ENCODE measurements at places on chromosomes 4 and X. TPM values are rescaled to one million over a fixed set of nuclear protein-coding genes. Genes with fewer than 3 reads are reported as not detected.

ABLIM2 gene
- 13.5 TPM for total RNA-seq

FOXP3 gene
- not detected for total RNA-seq

DOCK11 gene
- total RNA-seq: 21.0 TPM

PASD1 gene
- total RNA-seq: not detected

STBD1 gene
- total RNA-seq: 6.3 TPM

POLN gene
- 4.8 TPM for total RNA-seq

CXCL1 gene
- 2.7 TPM for total RNA-seq

AKAP4 gene
- not detected for total RNA-seq

CHRDL1 gene
- total RNA-seq: 36.6 TPM

CCDC110 gene
- total RNA-seq: 3.7 TPM

UGT2B17 gene
- total RNA-seq: not detected

ZNF157 gene
- total RNA-seq: 2.6 TPM

SHROOM3 gene
- 51.4 TPM for total RNA-seq

COX7B2 gene
- total RNA-seq: not detected

MAD2L1 gene
- 5.8 TPM for total RNA-seq

JCHAIN gene
- total RNA-seq: 3.0 TPM

WNK3 gene
- total RNA-seq: 22.2 TPM

CXCL8 gene
- 4.7 TPM for total RNA-seq

SRPX2 gene
- total RNA-seq: 6.3 TPM

TCEAL6 gene
- 3.2 TPM for total RNA-seq

GLRB gene
- 15.2 TPM for total RNA-seq

ARL9 gene
- 0.99 TPM for total RNA-seq

FGB gene
- not detected for total RNA-seq

VSIG4 gene
- total RNA-seq: 10.9 TPM

AIFM1 gene
- 20.5 TPM for total RNA-seq

MUC7 gene
- 0.44 TPM for total RNA-seq

ATP1B4 gene
- total RNA-seq: 19.1 TPM

Measured in camera-type eye (tissue), 1 donor.